ENCODE measurements at places on chromosomes 1 and 21.

DNA sequence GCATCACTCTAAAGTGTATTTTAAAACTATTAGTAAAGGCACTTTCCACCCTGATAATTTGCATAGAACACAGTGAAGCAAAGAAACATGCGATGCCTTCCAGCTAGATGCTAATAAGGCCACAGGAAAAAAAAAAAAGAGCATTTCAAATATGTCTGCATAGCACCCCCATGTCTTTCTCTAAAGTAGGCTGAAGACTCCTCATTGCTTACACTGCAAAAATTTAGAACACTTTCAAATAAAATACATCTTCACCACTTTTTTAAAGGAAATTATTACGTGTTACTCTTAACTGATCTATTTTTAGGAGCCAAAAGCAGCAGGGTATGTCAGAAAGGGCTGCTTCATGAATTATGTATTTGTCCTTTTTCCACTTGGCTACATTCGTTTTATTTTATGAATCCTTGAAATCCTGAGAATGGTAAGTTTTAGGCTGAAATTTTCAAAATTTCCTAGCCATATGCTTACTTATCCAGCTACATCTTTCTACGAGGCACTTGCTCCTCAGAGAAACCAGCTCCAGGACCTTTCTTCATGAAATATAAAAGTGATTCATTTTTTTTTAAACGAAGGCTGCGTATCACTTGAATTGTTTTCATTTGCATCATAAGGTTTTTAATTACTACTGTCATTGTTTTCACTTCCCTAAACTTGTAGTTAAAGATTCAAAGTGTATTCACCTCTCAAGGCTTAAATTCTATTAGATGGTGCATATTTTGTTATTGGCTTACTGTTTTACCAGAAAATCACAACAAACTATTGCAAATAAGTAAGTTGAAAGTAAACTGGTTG is 513.0 kb downstream of the PTPRC start:
- no peak for DNase-seq

DNA sequence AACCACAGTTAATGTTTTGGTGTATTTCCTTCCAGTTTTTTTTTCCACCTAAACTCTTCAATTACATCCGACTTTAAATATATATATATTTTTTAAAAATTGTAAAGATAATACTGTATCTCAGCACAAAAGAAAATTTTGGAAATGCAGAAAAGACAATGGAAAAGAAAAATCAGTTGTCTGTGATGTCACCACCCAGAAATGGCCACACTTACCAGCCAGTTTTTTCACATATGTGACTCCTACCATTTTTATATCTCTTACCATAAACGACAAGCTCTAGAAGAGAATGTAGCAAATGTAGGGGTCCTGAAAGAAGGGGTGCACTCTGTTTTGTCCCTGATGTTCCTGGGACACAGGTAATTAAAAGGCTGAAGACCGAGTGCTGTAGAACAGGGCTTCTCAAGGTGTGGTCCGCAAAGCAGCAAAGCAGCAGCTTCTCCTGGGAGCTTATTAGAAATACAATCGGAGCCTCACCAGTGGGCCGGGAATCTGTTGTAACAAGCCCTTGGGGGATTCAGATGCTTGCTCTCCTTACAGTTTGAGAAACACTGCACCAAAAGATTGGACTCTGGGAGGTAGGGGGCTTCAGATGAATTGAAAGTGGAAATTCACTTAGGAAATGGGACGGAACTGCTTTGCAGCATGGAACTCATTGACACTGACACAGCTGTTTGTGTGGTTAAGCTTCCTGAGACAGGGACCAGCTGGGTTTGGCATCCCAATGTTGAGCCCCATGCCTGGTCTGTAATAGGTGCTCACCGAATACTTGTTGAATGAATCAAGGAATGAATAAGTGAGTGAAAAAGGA is 44.1 kb downstream of the ALPL start:
- DNase-seq = no peak

DNA sequence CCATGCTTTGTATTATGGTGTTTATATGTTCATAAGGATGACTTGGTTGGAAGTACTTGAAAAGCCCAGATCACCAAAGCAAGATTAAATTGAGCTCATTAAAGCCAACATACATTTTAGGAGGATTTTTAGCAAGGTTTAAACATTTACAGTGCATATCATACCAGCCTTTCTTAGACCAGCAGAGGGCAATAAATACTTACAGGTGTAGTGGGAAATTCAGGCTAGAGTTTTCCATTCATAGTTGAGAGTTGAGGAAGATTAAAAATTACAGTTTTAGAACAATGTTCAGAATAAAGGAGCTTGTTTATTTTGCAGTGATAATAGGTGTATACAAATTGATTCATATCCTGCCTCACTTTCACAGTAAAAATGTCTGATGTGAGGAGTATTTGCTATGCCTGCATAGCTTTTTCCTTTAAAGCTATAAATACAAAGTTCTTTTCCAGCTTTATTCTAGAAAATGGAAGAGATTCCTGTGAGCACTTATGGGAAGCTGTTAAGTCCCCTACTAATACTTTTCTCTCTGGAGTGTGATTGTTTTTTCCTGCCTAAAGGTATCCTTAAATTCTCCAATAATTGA is 35.3 kb downstream of the DTL start:
- no peak for DNase-seq

DNA sequence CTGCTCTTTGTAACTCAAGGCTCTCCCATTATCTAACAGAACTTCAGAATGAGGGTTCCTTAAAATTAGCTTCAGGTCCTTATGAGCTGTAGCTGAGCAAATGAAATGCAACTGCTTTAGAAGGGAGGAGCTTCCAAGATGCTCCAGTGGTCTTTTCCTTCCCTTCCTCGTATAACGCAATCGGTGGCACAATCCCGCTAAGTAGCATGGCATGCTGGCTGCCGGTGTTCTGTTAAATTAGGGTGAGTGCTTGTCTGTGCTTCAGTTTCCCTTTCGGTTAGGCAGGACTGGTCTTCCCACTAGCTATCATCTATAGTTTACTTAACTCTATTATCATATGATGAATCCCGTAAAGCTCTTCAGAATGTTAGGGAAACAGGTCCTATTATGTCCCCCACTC is 917 bp downstream of the KIAA0040 start:
- DNase-seq = no peak

GRCh38 chr1:203692565-203693470 is 66.2 kb downstream of the ATP2B4 start:
- peak; percentile 89 for DNase-seq

DNA sequence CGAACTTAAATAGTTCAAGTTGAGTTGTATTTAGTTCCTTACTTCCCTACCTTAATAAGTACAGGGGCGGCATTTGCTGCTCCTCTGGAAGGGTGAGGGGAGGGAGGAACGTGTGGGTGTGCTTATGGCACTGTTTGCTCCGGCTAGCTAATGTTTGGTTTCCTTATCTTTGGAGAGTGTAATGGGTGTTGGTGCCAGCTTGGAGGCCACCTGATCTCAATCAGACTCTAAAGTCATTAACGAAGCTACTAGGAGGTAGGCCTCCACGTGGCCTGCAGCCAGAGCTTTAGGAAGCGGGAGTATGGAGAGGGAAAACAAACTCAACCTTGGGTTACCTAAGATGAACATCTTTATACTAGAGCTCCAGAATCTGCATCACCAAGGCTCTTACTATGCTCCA is 43.0 kb upstream of the RAP1A start:
- no peak for DNase-seq

DNA sequence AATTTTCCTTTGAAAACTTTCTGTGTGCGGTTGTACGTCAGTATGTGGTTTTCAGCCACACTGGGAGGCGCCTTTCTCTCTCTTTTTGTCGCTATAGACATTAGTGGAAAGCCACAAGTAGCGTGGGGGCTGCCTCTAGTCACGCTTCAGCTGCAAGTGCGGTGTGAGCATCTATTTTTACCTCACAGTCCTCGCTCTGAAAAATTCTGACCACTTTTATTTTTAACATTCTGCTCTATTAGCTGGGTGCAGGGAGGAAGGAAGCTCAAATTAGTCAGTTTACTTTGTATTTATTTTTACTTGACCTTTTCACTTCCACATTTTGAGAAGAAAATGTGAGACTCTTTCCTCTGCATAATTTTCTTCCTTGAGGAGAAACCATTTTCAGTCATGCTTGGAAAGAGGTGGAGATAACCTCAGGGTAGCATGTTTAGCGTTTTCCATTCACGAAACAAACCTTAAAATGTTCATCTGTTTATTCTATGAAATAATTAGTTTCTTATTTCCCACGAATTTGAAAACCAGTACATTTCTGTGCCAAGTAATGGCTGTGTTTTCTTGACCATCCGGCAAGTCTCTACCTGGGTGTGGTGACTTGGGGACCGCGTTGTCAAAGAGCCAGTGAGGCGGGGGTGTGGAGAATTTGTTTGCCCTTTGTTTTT is 35.6 kb downstream of the ADARB1 start:
- DNase-seq = no peak

DNA sequence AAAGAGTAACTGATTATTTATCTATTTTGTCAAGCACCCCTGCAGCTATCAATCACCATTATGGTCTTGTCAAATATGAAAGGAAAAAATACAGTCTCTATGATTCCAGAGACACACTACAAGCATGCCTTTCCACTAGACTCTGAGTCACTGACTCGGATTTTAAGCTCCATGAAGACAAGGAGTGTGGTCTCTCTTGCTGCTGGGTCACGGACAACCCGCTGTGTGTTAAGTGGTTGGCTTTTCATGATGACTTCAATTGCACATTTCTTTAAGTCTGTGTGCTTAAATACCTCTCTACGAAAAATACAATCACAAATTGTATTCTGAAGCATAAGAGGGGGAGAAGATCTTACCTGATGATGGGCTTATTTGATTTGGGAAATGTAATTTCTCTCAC is 14.0 kb upstream of the GNG4 start:
- DNase-seq = no peak

DNA sequence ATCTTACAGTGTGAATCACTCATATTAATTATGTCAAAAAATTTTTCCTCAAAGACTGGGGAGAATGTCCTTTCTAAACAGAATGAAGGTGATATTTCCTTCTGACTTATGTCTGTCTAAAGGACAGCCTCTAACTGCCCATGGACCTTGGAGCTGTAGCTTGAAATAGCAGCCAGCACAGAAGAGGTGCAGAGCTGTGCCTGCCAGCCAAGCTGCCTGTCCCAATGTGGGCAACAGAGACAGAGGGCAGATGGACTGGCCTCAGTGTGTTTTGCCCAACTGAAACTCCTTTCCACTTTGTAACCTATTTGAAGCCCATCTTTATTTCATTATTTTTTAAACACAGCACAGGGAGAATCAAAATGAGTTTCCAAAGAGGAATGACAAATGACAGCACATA is 97.6 kb upstream of the DYNLT5 start:
- DNase-seq = peak; percentile 43

DNA sequence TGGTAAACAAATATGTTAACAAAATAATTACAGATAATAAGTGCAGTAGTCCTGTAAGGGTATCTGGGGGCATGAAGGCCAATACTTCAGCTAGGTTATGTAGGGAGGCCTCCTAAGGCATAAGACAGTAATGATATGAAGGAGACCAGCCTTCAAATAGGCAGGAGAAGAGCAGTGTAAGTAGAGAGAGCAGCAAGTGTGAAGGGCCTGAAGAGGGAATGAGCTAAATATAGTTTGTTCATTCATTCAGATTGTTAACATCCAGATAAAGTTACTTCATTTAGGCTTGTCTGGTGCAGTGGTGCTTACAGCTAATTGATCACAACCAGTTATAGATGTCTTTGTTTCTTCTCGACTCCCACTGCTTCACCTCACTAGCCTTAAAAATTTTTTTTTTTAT is 71.1 kb downstream of the EPB41 start:
- no peak for DNase-seq

GRCh38 chr1:38173848-38174247 is 127.3 kb upstream of the POU3F1 start:
- DNase-seq = no peak

DNA sequence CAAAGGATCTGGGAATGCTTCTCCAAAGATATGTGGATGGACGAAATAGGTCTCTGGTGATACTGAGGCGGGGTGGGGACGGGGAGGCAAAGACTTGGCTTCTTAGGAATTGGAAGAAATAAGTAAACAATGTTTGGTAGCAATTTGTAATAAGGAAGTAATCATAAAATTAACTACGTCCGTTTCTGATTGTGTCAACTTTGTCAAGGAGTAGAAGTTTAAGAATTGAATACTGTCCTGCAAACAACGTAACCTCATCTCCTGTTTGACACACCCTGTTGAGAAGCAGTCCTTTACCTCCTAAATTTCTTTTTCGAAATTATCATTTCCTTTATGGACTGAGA is 471 bp downstream of the POLR3C start:
- DNase-seq = no peak

GRCh38 chr1:173020138-173020750 is 30.5 kb downstream of the TNFSF18 start:
- no peak for DNase-seq

- DNase-seq = no peak
These were observed 17.1 kb downstream of the ELAPOR1 start for GRCh38 chr1:109131059-109131458.

DNA sequence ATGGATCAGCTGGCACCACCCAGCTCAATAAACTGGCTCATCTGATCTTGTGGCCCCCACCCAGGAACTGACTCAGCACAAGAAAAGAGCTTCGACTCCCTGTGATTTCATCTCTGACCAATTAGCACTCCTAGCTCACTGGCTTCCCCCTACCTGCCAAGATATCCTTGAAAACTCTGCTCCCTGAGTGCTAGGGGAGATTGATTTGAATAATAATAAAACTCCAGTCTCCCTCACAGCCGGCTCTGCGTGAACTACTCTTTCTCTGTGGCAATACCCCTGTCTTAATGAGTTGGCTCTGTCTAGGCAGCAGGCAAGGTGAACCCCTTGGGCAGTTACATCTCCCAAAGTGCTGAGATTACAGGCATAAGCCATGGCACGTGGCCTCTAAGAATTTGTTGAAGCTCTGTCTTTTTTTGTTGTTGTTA is 11.8 kb upstream of the RHBDL2 start:
- DNase-seq = no peak

GRCh38 chr1:196366817-196367495 is 241.3 kb downstream of the KCNT2 start:
- no peak for DNase-seq

DNA sequence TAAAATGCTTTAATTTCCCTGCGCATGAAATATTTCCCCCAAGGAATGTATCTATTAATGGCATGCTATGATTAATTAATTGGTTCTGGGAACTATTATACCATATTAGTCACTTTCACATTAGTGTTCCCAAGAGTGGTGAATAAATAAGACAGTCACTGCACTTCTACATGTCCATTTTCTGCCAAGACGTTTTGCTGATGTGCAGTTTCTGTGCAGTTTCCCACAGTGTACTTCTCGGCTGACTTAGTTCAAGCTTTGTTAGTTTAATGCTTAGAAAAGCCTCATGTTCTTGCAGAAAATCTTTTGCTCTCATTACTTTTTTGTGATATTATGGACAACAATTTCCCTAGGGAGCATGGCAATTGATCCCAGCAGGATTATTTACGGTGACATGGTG is 1014.5 kb downstream of the BRINP3 start:
- DNase-seq = no peak

DNA sequence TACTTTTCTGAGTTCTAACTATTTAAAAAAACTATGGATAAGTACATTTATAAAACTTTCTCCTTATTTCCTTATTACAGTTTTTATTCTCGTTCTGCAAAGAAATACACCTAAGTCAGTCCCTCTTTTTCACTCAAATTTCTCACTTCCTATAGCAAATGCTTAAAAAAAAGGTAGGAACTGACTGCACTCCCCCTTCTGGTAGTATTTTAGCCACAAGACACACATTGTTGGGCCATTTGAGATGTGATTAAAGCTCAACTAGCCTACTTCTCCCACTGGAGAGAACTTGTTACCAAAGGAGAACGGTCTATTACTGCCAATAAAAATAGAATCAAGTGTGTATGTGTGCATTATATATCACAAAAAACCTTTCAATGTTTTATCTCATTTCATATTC is 521.9 kb upstream of the PRMT6 start:
- DNase-seq = no peak

Data from Right ventricle myocardium superior (tissue), 1 donor.